ENCODE measurements at places on chromosomes 5 and 9.

DNA sequence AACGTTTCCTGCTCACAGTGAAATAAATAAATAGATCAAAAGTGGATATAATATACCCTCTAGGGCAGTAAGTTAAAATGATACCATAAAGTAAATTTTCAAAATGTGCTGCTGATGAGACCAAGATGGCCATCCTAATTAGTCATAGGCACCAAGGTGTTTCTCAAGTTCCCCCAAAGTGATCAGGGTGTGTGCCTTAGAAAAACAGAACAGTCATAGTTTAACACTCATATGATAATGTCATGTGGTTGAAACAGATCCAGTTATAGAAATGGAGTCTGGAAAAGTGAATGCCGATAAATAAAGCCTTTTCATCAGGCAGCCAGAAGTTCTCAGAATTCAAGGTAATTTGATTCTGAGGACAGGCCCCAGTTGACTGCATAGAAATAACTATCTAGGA is 161.5 kb upstream of the CDKN2B start:
- DNase-seq: no peak

DNA sequence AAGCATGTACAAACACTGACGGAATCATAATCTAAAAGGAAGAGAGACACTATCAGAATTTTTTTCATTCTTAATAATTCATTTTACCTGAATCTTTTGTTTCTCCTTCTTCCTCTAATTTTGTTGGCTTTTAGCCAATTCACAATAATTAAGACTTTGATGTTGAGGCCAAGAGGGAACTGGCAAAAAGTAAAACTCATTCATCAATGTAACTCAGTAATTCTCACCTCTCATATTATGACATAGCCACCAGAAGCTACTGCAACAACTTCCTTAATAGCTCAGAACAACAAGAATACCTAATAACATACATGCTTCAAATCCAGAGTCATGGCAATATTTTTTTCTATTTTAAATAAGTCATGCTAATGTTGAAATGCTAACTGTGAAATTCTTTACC is 64.5 kb downstream of the MCTP1 start:
- no peak for DNase-seq

- DNase-seq: no peak
Measured at GRCh38 chr9:14526504-14526903, 166.7 kb downstream of the ZDHHC21 start.

- peak; percentile 58 for DNase-seq
Measured at GRCh38 chr9:130295945-130296782, 30.6 kb downstream of the HMCN2 start.

GRCh38 chr5:62143268-62144229 is 162.5 kb upstream of the KIF2A start:
- no peak for DNase-seq

DNA sequence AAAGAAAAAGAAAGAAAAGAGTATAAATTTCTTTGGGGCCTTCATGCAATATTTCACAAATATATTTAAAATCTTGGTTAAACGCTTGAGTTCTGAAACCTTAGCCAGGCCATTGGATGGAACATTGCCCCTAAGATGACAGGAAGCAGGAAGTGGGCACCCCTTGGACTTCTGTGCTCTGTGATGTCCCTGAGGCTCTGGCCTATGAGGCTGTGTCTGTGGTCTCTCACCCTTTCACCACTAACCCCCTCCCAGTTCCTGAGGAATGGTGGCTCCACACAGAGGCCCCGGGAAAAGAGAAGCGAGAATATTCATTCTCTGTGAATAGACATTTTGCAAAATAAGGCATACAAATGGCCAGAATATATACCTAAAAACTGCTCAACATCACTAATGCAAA is 320.5 kb upstream of the PANK3 start:
- no peak for DNase-seq

DNA sequence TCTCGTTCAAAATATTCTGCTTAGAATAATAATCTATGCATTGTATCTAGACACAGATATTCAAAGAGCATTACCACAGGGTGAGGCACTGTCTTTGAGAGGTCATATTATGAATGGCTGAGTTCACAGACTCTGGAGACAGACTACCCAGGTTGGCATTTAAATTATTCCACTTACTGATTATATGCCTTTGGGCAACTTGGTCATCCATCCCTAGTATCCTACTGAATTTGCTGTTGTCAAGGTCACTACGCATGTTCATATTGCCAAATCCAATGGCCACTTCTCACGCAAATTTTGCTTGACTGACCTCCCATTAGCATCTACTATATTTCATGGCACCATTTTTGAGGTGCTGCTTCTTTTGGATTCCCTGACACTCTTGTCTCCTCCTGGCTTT is 498.6 kb upstream of the TLE4 start:
- no peak for DNase-seq

DNA sequence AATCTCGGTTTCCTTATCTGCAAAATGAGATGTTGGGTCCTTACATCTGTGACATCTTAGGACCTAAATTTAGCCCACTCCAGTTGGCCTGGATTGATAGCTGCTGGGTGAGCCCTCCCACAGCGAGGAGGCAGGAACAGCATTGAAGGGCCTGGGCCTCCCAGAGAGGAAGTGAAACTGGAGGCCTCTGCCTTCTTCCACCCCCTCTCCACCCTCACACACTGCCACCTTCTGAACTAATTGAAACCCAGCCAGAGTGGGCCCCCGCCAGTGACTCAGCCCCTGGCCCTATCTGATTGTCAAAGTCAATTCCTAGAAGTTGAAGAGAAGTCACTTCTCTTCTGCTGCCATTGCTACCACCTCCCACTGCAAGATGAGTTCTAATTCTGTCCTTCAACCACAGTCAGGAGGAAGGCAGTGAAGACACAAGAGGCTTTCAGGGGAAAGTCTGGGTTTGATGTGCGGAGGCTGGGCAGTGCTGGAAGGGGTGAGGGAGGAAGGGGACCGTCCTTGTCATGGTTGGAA is 55.2 kb upstream of the NEK6 start:
- peak; percentile 82 for DNase-seq

- no peak for DNase-seq
Measured at GRCh38 chr9:28888806-28889205, 1315.5 kb upstream of the C9orf72 start.

DNA sequence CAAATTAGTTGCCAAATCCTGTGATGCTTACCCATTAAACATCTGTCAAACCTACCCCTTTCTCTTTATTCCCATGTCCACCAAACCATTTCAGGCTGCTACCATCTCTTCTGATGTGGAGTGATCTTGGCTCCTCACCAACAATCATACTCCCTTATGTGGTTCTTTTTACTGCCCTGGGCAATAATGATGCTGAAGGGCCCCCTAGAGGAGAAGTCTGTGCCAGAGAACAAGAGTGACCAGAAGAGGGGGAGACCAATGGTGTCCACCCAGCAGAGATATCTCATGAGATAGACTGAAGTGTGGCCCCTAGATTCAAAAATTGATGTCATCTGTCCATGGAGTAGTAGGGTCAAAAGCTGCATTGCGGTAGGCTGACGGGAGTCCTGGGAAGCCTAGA is 10.9 kb downstream of the LRRC70 start:
- no peak for DNase-seq

GRCh38 chr5:157477814-157478494 is 17.9 kb downstream of the NIPAL4 start:
- DNase-seq: no peak

DNA sequence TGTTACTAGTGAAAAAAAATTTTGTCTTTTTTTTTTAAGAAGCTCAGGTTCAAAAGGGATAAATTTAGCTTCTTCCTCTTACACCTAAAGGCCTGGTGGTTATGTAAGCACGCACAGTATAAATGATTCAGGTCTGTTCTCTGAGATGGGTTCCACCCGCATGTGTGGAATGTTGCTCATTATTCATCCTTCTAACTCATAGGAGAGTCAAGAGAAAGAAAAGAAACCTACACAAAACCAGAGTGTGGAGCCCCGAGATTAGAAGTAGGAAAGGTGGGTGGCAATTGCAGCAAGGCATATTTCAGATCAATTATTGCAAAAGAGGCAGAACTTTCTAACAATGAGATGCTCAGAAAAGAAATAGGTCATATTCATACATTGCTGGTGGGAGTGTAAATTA is 13.5 kb downstream of the PLAC8L1 start:
- DNase-seq: no peak

DNA sequence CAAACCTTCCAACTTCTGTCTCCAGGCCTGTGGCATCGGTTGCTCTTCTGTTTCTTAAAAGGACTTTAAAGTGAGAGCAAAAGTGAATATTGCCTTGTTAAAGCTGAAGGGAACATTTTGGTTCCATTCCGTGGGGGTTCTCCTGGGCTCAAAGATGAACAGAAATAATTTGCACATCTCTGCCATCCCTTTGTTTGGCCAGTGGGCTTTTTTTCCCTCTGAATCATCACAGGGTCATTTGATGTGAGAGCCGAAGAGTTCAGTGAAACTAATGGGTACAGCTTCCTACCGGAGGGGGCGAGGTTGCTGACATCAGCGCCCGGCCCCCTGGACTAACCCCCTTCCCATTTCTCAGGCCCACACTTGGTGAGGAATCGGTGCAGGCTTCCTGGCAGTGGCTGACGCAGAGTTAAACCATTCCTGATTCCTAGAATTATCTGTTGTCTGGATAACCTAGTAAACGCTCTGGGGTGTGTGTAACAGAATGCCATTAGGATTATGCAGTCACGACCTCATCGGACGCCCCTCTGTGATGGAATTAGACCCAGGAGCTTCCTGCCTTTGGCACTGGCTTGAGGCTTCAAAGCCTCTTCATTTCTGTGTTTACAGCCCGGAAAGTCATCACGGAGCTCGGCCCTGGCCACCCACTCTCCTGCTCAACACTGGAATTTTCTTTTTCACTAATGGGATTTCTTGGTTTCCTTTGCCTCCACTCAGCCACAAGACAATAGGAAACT is 61.6 kb upstream of the RPL26L1 start:
- peak; percentile 89 for DNase-seq

DNA sequence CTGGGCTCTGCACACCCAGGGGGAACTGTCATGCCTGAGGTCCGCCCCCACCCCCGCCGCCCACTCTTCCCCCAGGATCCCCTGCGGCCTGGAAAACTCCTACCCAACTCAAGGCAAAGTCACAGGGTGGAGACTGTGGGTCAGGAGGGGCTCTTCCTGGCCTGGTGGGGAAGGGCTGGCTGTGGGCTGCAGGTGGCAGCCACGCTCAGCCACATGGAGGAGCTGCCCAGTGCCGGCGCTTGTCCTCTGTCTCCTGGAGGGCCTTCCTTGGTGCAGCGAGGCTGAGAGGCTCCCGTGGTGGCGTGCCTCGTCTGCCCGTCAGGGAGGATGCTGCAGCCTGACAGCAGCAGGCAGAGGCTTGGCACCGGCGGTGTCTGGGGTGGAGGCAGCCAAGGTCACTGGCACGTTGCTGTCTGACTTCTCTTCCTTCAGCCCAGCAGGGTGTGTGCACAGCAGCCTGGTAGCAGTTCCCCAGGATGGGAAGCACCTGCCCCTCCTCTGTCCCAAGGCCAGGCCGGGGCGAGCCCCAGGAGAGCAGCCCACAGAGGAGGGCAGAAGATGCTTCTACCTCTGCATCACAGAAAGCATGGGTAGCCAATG is 78.1 kb downstream of the ADAMTS2 start:
- peak; percentile 78 for DNase-seq

- DNase-seq: no peak
Measured at GRCh38 chr9:76528642-76529190, 69.7 kb downstream of the GCNT1 start.

DNA sequence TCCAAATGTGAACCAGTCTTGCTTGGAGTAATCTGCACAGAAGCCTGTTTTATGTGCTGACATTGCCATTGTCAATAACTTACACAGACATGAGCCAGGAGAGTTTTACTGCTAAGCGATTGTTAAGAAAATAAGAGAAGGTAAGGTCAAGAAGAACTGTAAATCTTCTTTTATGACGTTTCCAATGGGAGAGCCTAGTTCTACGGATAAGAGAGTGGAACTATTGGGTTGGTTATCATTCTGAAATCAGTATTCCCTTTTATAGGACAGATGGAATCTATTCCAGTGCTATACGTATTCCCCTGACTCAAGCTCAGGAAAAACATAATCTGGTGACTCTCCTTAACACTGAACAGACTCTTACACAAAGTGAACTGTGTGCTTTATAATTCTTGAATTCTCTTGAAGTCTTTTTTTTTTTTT is 137.9 kb upstream of the OTULINL start:
- DNase-seq: no peak

- DNase-seq: no peak
Measured at GRCh38 chr5:31192442-31192841, 1.0 kb upstream of the CDH6 start.

DNA sequence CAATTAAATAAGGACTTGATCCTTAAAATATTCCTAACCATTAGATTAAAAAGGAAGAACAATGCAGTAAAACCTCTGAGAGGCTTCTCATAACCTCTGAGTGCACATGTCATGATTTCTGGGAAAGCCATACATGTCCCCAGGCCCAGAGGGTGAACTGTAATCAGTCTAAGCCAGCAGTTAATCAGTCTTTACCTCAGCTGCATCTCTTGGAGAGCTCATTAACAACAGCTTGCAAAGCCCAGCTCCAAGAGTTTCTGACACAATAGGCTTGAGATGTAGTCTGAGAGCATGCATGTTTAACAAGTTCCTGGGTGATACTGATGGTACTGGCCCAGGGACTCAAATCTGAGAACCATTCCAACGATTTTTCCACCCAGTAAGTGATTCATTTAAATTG is 392.1 kb downstream of the DNAH5 start:
- DNase-seq: no peak

DNA sequence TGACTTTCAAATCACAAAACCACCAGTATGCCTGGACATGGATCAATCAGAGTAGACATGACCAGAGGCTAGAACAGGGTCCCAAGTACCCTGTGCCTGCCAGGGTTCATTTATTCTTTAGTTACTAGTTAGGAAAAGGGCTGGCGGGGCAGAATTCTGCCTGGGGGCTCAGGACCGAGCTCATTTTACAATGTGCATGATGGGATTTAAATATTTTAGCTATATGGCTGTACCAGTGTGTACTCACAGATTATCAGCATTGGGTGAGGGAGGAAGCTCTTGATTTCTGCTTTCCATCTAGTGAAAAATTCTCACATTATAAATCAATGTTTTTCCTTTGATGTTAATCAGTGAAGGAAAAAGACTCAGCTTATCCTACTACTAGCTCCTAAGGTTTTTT is 1511.1 kb downstream of the EFNA5 start:
- no peak for DNase-seq

GRCh38 chr5:143201589-143201988 is 201.9 kb downstream of the NR3C1 start:
- no peak for DNase-seq

GRCh38 chr5:107121793-107122519 is 548.8 kb downstream of the EFNA5 start:
- no peak for DNase-seq

- DNase-seq: no peak
Measured at GRCh38 chr9:89153232-89154017, 25.2 kb downstream of the SHC3 start.

DNA sequence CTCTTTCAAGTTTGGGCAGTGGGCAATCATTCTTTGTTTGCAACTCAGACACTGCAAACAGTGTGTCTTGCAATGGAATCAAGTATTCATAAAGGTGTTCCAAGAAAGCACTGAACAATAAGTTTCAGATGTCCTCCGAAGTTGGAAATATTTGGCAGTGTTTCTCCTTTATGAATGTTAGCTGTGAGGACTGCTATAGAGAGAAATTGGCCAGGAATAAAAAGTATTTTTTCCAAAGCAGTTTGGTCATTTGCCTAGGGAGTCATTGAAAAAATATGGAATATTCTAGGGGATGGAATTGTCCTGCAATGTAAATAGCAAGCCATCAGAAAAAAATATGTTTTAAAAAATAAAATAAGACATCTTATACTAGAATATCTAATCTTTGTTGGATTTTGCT is 688.6 kb upstream of the SEMA6A start:
- DNase-seq: no peak

GRCh38 chr9:82934949-82935348 is 128.0 kb downstream of the RASEF start:
- no peak for DNase-seq

GRCh38 chr9:105360344-105360743 is 87.5 kb upstream of the FSD1L start:
- no peak for DNase-seq
